ENCODE measurements at places on chromosomes 2 and 18.

DNA sequence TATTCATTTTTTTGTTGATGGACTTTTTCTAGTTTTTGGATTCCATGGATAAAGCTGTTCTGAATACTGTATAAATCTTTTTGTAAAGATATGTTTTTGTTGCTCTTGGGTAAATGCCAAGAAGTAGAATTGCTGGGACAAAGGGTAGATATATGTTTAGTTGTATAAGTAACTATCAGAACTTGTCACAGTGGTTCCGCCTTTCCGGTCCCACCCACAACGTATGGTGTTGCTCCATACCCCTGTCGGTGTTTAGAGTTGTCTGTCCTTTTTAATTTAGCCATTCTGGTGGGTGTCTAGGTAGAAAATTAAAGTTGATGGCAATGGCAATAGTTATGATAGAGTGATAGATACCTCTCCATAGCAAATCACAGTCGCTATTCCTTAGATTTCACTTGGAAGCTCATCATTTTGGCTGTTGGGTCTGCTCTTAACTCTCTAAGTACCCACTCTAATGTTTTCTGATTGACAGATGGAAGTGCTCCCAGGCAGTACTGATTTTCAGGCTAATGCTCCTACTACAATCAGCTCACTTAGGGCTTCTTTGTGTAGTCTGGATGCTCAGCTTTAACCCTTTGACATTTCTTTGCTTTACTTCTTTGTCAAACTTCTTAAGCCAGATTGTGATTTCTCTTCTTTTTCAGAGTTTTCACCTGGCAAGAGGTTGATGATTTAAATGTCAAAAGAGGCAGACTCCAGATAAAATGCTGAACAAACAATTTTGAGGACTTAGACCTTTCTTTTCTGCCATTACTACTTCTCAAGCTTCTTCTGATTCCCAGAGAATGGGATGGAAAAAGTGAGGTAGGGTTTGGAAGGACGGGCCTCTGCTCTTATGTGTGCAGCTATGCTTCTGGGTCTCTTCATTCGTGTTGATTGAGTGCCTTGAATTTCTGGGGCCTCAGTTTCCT, 156.4 kb downstream of the AQP4 start:
- no peak for DNase-seq

GRCh38 chr18:47510831-47511230, 259.4 kb upstream of the SKOR2 start:
- no peak for DNase-seq

- peak; percentile 46 for DNase-seq
These were observed 112.6 kb upstream of the PXDN start for GRCh38 chr2:1856922-1857321.

DNA sequence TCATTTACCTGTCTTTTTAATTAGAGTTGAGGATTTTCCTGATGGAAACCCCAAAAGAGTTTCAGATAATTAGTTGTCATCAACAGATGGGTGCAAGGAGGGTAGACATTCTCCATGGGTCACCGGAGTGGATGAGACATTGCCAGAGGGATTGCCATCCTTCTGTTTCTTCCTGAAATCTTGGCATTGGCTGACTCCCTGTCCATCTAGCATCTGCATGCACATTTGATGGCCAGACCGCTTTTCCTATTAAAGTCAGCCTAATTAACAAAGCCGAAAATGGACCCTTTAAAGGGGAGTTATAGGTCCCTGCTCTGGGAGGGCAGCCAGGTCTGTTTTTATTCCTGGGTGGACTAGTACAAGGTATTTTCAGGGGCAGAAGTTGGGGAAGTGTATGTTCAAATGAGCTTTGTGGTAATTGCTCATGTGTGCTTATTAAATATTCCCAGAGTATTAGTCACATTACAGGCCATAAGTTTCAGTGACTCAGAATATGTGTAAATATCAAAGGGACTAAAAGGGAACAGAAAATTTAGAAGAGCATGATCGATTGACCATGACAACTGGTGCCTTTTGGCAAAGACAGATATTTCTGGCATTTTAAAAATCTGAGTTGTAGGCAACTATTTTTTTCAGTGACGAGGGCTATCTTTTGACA, 209.8 kb downstream of the PHLPP1 start:
- DNase-seq, result peak; percentile 18

GRCh38 chr18:13381944-13382365, 163.4 kb downstream of the LDLRAD4 start:
- peak; percentile 94 for DNase-seq

- no peak for DNase-seq
These were observed 170.7 kb downstream of the ZNF804A start for GRCh38 chr2:184769023-184769422.
